ENCODE measurements at places on chromosomes 6 and 20. TPM values are rescaled to one million over a fixed set of nuclear protein-coding genes. Genes with fewer than 3 reads are reported as not detected.

PAK5 gene
- total RNA-seq = not detected

XKR7 gene
- not detected for total RNA-seq

AGPAT4 gene
- 2.8 TPM for total RNA-seq

ELOVL2 gene
- total RNA-seq = 1.7 TPM

IRF4 gene
- total RNA-seq = 0.67 TPM

AHCY gene
- 53.7 TPM for total RNA-seq

PLCB4 gene
- 18.6 TPM for total RNA-seq

DNA sequence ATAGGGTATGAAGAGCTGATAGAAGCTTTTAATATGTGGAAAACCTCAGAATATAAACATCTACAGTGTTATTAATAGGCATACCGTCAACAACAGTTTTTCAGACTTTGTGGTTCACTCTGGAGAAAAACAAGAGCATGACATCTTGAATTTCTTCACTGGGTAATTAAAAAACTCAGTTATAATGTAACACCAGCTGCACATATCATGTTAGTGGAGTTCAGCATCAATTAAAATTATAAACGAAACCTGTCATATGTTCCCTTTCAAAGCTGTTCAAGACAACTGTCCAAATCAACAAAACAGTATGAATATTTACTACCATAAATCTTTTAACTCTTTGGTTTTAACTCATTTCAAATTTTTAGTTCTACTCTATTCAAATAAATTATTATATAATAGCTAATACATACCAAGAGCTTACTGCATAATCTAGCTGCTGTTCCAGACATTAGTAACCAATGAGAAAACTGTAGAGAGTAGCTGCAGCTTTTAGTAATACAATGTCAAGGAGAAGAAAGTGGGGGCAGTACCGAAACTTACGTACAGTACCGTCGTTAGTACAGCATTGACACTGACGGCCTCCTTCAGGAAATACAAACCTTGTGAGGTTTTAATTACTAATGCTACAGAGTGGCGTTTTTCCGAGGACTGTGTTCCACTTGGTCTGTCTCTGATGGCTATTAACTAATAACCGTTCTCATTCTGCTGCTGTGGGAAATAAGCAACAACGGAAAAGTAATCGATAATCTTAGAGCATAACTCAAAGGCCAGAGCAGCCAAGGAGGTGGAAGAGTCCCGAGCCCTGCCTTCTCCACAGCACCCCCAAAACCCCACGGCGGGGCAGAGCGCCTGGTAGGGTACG lies 532 bp upstream of the PM20D2 start:
- no peak for DNase-seq

- DNase-seq = no peak
Measured at GRCh38 chr6:132133736-132134445, 182.7 kb upstream of the CCN2 start.

DNA sequence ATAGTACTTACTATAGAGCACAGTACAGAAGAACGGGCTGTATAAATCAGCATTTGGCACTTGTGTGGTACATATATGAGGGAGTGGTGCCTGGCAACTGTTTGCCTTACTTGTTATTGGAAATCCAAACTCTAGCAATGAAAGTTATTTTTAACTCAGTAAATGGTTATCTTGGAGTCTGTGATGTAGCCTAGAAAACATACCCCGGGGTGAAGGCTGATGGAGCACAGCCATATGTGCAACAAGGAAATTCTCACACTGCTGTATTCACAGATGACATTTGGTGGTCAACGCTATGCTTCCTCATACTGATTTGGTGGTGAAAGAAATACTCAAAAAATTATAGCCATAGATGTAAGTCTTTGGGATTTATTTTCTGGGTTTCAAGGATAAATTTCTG lies 807.5 kb upstream of the FLRT3 start:
- no peak for DNase-seq

GRCh38 chr6:12909833-12910232 lies 193.3 kb downstream of the PHACTR1 start:
- DNase-seq = peak; percentile 40

DNA sequence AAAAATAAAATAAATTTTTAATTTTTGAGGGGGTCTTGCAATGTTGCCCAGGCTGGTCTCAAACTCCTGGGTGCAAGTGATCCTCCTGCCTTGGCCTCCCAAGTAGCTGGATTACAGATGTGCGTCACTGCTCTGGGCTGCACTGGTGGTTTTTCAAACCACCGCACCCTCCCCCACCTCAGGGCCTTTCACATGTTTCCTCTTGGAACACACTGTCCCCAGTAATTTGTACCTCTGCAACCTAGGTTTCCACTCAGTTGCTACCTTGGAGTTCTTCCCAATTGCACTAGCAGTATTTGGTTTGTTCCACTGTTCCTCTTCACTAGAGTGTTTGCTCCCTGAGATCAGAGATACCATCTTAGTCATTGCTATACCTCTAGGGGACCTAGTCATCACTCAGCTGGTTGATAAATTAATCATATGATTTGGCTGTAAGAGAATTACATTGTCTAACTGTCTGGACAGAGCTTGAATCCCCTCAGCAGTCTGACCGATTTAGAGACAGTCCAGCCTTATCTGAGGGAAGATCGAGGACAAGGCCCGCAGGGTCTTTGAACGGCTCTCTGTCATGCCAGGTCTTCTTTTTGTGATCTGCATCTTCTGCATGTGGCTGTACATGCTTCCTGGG lies 32.0 kb downstream of the CEP43 start:
- DNase-seq = no peak

DNA sequence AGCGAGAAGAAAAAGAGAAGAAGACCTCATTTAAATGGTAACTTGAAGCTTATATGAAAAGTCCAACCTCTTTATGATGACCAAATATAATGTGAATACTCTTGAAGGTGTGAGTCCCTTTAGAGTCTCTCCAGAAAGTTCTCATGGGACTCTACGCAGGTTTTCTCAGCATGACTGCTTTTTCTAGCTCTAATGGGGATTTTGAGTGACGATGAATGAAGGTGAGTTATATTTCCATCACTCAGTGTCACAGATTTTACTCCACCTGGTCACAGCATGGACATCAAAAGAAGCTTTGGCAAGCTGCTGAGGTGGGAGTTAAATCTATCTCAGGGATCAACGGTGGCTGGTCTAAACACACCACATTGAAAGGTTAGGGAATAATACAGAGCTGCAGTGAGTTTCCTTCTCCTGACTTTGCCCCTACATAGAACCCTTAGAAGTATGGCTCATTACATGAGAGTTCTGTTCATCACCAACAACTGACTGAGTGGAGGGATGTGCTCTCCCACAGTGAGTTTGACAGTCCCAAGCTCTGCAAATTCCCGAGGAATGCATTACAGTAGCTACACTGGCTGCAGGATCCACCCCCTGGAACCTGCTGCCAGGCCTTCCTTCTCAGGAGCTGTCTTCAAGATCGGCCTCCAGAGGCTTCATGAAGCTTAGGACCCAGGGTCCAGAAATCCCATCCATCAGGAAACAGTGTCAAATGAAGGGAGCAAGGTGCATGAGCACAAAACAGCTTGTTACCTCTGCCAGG lies 126.8 kb downstream of the FOXC1 start:
- DNase-seq = no peak

GRCh38 chr6:71284785-71285184 lies 3.8 kb upstream of the OGFRL1 start:
- DNase-seq = no peak

DNA sequence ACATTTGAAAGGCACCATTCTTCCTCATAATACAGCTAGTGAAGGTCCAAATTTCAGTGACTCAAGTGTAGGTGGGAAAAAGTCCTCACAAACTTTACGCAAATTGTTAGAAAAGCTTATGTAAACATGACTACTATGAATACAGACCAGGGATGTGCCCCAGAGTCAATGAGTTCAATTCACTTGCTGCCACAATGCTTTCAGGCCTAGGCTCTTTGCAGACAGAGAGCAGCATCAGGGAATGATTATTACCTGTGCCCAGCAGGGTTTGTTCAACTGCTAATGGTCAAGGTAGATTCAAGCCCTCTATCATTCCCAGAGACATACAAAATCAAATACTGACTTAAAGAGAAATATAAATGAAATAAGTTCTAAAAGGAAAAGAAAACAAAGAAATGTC lies 84.0 kb downstream of the LAMA2 start:
- no peak for DNase-seq

GRCh38 chr6:490251-491037 lies 98.9 kb downstream of the IRF4 start:
- no peak for DNase-seq

DNA sequence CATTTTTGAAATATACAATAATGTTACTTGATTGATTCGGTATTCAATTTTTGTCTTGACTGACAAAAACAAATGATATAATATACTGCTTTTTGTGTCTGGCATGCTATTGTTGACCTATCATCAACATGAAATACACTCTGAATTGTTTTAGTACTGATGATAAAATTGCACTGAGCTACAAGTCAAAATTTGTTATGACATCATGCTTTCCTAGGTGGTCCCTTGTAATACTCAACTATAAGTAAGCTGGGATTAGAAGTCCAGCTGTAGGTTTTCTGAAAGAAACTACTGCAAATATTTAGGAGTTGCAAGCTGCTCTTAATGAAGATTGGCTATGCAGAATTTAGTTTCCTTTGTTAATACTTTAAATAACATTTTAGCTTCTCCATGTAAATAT lies 7.9 kb upstream of the VNN2 start:
- no peak for DNase-seq

Data from heart left ventricle (tissue), 16 donors.